Stimulated activated CD8-positive, alpha-beta memory T cell treated with anti-CD3 and anti-CD28 coated beads, Interleukin-7, amount 100 ng/mL, for 4 hours (primary cell): ENCODE measurements at places on chromosomes 7 and 10.

DNA sequence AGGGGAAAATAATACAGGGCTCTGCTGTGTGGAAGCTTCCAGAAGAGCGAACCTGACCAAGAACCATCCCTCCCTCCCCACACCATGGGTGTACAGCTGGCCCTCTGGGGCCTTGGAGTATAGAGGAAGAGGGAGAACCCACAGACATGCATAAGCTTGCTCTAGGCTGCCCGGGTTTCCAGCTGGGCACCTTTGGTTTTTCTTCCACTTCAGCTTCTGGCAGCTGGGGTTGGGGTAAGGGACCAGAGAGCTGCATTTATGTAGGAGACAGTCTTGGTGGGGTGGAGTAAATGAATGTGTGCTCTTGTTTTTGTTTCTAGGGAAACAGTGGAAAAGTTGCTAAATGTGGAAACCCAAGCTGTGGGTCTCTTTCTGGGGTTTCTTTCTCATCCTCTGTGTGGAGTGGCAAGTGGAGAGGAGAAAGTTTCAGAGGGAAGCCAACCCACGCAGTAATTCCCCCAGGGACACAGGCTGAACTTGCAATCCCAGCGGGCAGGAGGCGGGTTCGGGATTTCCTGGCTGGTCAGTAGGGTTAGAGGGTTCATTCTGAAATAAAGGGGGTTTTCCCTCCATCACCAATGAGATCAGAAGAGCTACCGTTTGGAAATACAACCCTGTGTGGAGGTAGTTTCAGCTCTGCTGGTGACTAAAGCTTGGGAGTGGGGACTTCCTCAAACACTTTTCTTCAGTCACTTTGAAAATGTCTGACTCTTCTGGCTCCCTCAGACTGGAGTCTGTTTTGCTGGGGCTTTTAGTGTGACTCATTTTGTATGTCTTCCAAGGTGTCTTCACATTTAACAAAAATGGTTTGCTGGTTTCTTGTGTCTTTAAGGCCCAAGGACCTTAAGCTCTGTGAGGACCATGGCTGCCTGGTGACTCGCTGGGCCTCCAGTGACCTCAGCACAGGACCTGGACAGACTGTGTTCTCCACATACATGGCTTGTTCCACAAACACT is 22.2 kb upstream of the SRGN start:
- DNase-seq: no peak

DNA sequence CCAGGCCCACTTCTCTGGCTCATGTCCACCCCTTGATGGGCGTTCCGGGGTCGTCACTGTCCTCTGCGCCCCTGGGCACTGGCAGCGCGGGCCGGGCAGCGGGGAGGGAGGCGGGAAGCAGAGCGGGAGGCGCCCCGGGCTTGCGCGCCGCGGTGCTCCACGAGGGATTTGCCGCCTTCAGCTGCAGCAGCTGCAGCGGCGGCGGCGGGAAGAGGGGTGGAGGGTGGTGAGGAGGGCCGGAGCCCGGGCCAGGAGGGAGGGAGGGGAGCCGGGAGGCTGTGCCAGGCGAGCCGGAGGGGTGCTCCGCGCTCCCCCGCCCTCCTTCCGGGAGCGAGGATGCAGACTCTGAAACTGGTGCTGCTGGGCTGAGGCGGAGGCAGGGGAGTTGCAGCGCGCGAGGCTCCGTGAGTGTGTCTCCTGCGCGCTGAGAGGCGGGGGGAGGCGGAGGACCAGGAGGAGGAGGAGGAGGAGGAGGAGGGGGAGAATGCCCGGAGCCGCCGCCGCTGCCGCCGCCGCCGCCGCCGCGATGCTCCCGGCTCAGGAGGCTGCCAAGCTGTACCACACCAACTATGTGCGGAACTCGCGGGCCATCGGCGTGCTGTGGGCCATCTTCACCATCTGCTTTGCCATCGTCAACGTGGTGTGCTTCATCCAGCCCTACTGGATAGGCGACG is at the start of gene LHFPL3:
Gene LHFPL3, plus strand, starts transcription at position 308 of the 674 bp plus-strand sequence.
- DNase-seq: no peak

GRCh38 chr10:87782721-87783120 is 35.3 kb downstream of the ATAD1 start:
- no peak for DNase-seq

DNA sequence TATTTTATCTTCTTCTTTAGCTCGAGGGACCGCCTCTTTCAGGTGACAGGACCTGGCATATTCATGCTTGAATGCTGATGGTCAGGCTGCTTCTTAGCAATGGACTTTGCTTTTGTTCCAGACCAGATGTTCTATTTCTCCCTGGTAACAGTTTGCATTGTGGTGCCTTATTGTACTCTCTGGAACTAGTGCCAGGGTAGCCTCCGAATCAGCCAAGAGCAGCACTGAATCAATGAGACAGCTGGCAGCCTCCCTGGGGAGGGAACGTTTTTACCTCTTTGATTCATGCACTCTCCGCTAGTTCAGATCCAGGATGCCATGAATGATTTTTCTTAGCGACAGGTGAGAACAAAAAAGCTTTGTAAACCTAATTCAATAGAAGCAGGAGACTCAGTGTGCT is 54.1 kb upstream of the NXPH1 start:
- no peak for DNase-seq

DNA sequence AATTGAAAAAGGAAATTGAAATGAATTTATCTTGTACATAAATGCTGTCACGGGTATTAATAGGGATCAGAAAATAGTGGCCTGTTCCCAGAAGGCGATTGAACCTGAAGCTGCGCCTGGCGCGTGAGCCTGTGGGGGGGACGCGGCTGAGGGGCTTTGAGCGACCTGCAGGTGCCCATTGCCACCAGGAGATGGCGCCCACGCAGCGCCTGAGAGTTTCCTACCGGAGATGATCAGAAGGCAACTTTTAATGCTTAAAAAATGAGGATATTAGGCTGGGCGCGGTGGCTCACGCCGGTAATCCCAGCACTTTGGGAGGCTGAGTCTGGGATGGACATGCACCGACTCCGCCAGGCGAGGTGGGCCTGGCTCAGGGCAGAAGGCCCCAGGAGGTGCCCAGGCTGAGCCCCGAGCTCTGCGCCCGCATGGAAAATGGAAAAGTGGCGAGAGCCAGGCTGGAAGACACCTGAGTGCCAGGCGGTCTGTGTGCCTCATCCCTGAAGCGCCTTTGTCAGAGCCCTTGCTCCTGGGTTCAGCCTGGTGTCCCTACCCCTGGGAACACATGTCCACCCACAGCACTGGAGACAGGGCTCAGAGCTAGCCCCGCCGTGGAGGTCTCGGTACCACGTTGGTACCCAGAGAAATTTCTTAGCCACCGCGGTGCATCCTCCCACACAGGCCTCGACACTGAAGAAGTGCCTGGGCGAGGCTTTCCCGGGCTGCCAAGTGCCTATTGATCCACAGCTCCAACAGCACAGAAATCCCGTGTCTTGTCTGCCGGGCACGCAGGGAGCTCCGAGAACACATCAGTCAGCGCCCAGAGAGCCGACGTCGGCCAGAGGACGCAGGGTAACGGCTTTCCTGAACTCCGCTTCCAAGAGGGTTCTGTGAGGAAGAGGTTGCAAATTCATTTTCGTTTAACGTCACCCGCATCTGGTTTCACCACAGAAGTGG is 117.4 kb downstream of the INPP5A start:
- DNase-seq: peak; percentile 20

DNA sequence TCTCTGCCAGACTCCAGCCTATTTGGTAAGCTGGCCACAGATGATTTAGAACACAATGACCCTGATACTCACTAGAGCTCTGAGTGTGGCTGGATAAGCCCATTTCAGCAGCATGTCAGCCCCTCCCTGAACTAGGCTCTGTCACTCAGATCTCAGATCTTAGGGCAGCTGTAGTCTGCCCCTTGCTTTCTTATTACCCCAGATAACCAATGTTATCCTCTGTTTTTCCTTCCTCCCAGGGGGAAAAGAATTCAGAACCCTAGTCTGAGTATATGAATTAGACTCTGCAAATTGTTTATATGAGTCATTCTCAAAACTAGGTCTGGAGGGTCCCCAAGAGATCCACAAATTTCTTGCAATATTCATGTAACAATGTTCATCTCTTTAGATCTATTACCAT is 286.2 kb downstream of the KCNMA1 start:
- no peak for DNase-seq
